ENCODE measurements at places on chromosomes 3 and 15.

DNA sequence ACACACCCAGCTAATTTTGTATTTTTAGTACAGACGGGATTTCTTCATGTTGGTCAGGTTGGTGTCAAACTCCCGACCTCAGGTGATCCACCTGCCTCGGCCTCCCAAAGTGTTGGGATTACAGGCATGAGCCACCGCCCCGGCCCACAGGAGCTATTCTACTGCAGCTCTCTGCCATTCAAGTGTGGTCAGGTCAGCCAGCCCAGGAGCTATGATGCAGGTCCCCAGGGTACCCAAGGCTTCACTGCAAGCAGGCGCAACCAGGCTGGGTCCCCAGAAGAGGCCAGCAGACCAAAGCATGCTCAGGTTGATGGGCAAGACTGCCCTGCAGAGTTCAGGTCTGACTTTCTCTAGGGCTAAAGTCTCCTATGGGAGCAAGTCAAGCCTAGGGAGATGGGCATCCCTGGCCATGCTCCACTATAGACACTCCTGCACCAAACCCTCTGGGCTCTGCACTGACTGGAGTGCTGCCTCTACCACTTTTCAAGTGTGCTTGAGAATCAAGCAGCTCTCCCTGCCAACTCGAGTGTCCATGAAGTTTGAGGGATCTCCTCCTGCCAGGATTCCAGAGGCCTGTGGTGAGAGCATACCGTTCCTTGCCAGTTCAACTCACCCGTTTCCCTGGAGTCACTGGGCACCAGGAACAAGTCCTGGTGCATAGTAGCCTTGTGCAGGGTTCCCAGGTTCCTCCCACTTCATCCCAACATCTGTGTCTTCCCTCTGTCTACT is 30.9 kb downstream of the MYO9A start:
- no peak for DNase-seq

GRCh38 chr3:152272771-152273242 is 4.1 kb downstream of the MBNL1 start:
- DNase-seq, result no peak

DNA sequence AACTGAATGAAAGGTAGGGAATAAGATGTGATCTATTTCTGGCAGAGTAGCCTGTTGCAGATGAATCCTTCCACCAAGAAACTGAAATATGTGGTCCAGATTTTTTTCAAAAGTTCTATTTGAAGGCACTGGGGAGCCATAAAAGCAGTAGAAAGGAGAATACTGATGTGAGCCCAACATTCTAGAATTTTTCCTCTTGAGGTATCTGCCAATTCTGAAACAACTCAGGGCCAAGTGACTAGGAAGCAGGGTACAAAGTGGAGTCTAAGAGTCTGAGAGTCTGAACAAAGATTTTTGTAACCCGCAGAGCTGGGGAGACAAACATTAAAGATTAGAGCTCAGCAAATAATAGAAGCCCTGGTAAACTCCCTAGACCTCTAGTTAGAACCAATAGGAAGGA is 58.3 kb upstream of the SLCO3A1 start:
- DNase-seq, result no peak

- DNase-seq, result no peak
Observed at GRCh38 chr3:159057621-159058020, 255.8 kb downstream of the MFSD1 start.

- peak; percentile 14 for DNase-seq
Observed at GRCh38 chr3:133663569-133664313, 2.0 kb upstream of the TOPBP1 start.

GRCh38 chr3:125186800-125187598 is 25.5 kb downstream of the SLC12A8 start:
- no peak for DNase-seq

- DNase-seq, result no peak
Observed at GRCh38 chr15:47437491-47437890, 279.8 kb upstream of the SEMA6D start.

DNA sequence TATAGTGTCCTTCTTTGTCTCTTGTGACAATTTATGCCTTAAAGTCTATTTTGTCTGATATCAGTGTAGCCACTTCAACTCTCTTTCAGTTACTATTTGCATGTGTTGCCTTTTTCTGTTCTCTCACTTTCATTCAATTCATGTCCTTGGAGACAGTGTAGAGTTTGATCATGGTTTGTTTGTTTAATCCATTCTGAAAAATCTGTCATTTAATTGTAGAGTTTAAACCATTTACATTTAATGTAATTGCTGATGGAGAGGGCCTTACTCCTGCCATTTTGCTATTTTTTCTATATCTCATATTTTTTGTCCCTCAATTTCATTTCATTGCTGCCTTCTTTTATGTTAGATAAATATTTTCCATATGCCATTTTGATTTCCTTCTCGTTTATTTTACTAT is 42.3 kb downstream of the LSM3 start:
- DNase-seq, result no peak

GRCh38 chr15:71686221-71687050 is 123.9 kb upstream of the NR2E3 start:
- no peak for DNase-seq

GRCh38 chr3:142863010-142863817 is 25.7 kb downstream of the PCOLCE2 start:
- DNase-seq, result no peak

DNA sequence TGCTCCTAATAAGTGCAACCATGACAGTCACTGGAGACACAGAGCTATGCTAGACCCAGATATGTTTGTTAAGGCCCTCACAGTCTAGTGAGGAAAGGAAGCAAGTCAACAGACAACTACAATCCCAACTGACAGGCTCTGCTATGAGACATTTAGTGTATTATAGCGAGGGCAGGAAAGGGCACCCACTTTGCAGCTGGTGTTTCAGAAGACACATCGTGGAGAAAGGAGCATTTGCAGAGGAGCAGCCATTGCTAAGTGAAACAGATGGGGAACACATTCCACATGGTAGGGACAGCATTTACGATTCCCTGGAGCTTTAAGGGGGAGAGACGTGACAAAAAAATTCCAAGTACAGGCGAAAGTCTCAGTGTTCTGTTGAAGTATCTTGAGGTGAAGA is 685.6 kb downstream of the AGBL1 start:
- DNase-seq, result no peak

DNA sequence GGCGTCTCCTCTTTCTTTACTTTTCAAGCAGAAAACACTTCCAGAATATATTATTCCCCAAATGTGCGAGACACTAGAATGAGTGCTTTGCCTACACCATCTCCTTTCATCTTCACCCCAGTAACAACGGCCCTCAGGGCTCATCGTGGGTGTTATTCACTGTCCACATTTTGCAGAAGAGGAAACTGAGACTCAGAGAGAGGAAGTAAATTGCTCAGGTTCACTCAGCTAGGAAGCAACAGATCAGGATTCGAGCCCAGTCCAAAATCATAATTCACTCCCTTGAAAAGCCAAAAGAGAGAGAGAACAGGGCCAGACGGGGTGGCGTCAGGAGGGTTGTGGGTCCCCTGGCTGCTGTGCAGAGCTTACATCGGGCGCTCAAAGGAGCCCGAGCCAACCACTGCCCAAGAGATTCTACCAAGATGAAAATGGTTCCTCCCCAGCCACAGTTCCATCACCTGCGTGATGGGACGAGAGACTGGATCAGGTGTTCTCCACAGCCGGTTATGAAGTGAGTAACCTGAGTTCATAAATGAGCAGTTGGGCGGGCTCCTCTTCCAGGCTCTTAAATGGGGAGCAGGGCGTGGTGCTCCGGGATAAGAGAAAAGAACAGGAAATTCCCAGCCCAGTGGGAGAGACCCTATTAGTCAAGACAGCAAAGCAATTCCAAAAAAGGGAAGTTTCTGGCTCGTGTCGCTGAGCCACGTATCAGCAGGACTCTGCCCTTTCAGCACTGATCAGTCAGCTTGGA is 48.6 kb upstream of the FLNB start:
- no peak for DNase-seq

All from activated gamma-delta T cell treated with anti-CD3 and anti-CD28 coated beads, Interleukin-2, amount 50 U/mL, for 16 hours (primary cell).